ENCODE measurements at places on chromosomes 16 and 17.

- no peak for DNase-seq
Measured at GRCh38 chr16:11425140-11425539, 79.9 kb downstream of the RMI2 start.

- no peak for DNase-seq
Measured at GRCh38 chr16:80034469-80034826, 433.9 kb upstream of the MAF start.

DNA sequence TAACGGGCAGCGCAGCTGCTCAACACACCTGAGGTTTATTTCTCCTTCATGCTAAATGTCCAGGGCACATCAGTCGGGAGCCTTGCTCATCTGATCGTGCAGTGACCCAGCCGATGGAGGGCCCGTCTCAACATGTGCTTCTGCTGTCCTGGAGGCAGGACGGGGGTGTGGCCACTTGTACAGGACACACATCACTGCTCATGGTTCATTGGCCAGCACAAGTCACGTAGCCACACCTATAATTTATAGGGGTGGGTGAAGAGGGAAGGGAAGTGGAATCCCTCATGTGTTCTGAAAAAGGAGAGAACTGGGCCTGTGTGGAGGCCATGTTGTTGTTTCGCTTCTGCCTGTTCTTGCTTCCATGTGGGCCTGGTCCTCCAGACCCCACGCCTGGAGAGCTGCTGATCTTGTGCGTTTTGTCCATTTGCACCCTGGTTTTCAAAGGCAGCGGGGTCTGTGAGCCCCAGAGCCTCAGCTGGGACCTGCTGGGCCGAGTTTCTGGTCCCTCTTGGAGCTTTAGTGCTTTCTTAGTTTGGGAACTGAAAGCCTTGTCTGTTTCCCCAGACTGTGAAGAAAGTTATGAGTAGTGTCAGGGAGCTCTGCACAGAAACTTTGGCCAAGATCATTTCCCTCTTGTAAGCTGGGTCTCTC, 60.5 kb downstream of the CMIP start:
- DNase-seq = no peak

- DNase-seq = peak; percentile 92
Measured at GRCh38 chr17:17812211-17813054, 24.4 kb downstream of the SREBF1 start.

DNA sequence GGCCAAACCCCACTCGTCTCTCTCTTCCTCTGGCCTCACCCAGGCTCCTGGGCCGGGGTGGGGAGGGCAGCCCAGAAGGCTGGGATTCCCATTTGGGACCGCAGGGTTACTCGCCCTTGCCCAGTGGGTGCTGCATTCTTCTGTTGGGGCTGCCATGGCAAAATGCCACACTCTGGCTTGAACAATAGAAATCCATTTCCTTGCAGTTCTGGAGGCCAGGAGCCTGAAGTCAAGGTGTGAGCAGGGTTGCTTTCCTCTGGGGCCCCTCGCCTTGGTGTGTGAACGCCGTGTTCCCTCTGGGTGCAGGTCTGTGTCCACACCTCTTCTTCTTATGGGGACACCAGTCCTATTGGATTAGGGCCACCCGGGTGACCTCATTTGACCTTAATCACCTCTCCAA, 105.8 kb upstream of the GSE1 start:
- DNase-seq = no peak

DNA sequence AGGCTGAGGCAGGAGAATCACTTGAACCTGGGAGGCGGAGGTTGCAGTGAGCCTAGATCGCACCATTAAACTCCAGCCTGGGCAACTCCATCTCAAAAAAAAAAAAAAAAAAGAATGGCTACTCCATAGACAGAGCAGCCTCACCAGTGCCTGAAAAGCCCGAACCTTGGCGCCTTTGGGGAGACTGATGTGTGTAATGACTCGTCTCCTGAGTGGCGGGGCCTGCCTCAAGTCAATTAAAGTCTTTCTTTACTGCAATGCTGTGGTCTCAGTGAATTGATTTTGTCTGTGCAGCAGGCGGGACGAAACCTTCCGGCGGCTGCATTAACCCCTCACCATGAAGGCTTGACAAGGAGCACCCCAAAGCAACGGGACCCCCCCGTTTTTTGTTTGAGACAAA, 3.5 kb upstream of the UQCC4 start:
- DNase-seq = peak; percentile 6

- DNase-seq = no peak
Measured at GRCh38 chr16:66004699-66005098, 361.8 kb upstream of the CDH5 start.

DNA sequence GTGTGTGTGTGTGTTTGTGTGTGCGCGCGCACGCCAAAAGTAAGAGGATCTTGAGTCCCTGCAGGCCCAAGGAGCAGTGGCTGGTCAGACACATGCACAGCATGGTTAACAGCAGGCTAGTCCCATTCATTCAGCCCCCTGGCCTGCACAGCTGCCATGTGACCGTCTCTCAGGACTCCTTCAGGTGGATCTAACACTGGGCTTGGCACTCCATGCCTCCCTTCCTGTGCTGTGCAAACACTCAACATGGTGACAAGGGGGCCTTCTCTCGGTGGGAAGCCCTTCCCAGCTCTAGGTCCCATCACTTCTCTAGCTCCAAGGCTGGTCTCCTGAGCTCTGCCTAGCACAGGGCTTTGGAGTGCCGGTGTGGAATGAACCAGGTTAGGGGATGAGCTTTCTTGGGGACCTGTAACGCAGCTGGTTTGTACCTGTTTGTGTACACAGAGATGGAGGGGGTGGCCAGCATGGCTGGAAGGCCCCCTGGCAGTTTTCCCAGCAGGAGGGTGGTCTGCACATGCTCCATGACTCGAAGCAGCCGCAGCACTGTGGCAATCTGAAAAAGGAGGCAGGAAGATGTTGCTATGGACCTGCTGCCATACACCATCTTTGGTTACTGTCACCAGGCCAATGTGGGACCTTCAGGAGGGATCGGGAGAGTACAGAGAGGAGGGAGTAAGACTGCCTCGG, 69.4 kb upstream of the GCSH start:
- DNase-seq = no peak

DNA sequence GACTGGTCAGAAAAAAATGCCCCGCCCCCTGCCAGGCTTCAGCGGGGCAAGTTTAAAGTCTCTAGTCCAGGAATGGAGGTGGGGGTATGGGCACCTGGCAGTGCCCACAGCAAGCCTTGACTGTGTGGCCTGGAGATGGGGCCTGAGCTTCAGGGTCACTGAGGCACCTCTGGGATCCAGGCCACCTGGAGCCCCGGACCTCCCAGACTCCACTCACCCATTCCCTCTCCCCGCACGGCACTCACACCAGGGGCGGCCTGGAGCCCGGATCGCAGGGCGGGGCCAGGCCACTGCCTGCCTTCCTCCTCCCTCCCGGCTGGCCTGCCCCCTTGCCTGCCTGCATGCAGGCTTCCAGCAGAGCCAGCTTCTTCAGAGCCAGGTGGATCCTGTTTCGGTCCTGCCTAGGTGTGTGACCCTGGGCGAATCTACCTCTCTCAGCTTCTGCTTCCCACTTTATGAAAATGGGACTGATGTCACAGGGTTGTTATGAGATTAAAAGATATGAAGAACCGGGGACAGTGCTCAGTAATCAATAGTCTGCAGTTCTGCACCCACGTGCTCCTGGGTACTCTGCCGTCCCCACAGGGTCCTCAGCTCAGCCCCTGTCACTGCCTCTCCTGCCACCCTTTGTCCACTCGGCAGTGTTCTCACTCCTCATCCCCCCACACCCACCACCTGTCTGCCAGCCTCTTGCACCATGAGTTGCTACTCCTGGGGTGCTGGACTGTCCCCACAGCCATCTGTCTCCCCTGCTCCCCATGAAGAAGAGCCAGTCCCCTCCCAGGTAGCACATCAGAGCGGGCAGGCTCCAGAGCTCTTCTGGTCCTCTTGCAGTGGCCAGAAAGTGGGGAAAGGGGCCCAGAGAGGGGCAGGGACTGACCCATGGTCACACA, 1.2 kb upstream of the TCAP start:
- DNase-seq = no peak

DNA sequence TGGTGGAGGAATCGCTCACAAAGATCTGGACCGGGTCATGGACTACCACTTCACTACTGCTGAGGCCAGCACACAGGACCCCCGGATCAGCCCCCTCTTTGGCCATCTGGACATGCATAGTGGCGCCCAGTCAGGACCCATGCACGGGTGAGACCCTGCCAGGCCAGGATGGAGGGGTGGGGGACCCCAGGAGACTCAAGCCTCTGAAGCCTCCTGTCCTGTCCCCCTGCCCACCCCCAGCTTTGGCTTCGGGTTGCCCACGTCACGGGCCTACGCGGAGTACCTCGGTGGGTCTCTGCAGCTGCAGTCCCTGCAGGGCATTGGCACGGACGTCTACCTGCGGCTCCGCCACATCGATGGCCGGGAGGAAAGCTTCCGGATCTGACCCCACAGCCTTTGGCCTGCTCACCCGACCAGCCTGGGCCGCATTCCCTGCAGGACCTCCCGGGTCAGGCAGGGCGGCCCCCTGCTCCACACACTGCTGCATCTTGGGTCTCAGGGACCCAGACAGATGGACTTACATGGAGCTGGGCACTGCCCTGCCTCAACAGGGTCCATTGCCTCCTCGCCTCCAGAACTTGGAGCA, 3.8 kb downstream of the BCKDK start:
- no peak for DNase-seq

GRCh38 chr16:162271-162991, 3.3 kb upstream of the HBM start:
- DNase-seq = no peak

DNA sequence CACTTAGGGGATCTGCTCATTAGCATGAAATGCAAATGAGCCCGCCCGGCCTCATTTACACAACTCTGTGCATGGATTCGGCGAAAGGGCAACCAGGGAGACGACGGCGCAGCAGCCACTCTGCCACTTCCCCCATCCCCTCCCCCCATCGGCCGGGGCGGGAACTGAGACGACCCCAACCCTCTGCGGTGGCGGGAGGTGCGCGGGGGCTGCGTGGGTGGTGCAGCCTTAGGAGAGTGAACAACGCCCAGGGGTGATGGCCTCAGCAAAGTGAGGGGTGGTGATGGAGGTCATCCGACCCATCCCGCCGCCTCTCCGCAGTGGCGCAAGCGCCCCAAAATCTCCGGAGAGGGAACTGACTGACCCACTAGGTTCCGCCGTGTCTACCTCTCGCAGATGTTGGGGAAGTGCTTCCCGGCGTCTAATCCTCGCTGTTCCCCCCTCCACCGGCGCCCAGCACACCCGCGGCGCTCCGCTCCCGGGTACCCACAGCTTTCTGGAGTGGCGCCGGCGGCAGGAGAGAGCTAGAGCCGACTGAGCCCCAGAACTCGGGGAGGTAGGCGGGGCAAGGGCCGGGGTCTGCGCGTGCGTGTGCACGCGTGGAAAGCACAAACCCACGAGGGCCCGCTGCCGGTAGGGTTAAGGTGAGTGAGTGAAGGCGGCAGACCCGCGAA, 1.4 kb upstream of the CACNA1G start:
- DNase-seq = no peak

GRCh38 chr17:74778960-74779359, 2.8 kb upstream of the NAT9 start:
- DNase-seq = no peak

DNA sequence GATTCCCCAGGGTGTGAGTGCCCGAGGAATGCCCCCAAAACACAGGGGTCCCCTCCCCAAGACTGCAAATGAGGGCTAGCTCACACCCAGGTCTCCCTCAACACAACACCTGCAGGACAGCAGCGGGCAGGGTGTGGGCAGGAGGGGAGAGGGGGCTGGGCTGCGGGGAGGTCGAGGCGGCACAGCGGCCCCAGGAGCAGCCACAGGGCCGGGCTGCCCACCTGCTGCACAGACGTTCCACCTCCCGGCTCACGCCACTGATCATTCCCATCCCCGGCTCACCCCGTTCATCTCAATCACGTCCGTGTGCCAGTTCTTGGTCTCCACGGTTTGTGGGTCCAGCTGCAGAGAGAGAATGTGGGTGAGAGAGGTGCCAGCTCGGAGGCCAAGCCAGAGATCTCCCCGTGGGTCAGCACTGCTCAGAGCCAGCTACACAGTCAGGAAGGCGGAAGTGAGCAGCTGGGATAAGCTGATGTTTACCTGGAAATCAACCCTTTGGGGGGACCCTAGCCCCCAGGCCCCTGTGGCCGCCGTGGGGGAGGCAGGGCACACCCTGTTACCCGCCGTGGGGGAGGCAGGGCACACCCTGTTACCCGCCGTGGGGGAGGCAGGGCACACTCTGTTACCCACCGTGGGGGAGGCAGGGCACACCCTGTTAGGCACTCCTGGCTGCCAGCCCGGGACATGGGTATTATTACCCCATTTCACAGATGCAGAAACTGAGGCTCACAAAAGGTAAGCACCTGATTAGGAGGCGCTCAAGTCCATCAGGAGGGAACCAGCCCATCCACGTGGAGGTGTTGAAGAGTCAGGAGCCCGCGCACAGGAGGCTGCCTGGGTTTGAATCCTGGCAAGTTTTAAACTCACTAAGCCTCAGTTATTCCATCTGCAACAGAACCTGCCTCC, 16.1 kb downstream of the TIMM22 start:
- no peak for DNase-seq

- no peak for DNase-seq
Measured at GRCh38 chr16:82769845-82770244, 143.1 kb downstream of the CDH13 start.

- DNase-seq = no peak
Measured at GRCh38 chr16:65668064-65668595, 546.3 kb upstream of the CDH11 start.

Data from HuH-7.5 (cell line).